ENCODE measurements at places on chromosomes 5 and 9.

- no peak for DNase-seq
These were observed 75.4 kb downstream of the STK32A start for GRCh38 chr5:147310059-147310704.

DNA sequence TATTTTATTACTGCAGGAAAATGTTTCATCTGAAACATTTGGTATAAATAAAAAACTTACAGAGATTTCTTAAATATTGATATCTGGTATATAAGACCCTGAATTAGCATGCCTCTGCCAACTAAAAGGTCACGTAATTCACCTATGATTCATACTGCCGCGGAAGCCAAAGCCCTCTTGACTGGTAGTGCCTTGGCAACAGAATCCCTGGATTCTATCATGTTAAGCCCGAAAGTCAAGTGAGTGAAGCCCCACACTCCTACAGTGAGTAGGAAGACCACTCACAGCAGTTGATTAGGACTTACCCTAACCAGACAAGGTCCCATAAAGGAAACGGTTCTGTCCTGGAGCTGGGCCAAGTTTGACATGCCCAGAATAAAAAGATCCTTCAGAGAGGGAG lies 175.6 kb upstream of the NREP start:
- no peak for DNase-seq

DNA sequence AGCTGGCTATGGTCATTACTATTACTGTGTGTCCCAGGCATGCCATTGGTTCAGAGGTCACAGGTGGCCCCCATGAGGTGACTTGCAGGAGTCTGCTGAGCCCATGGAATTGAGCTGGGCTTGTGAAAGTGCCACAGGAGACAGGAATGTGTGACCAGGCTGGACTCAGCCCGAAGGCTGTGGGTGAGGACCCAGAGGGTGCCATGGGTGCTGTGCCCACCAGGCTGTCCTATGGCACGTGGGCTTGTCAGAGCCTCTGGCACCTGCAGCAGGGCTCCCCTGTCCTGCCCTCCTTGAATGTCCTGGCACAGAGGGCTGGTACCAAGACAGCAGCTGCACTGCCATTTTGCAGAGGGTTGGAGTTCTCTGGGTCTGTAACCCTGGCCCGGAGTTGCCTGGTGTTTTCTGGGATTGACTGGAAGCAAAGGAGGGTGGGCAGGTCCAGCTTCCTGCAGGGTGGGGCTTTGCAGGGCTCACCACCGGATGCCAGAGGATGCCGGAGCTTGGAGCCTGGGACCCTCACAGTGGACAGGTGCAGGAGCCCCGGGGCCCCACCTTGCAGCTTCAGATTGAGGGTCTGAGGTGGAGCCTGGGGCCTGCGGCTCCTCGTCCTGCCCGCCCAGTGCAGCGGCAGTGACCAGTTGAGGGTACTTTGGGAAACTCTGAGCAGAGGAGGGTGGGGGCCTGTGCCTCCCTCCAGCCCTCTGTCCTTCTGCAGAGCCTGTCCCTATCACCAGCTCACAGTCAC lies 14.2 kb downstream of the COL5A1 start:
- no peak for DNase-seq

GRCh38 chr5:58770136-58770535 lies 187.3 kb downstream of the RAB3C start:
- no peak for DNase-seq

GRCh38 chr9:14021871-14022525 lies 291.9 kb downstream of the NFIB start:
- no peak for DNase-seq
